Fibroblast of lung (primary cell): ENCODE measurements at places on chromosomes 5 and 9.

GRCh38 chr9:37978983-37979382 is 75.1 kb upstream of the SLC25A51 start:
- DNase-seq = no peak

DNA sequence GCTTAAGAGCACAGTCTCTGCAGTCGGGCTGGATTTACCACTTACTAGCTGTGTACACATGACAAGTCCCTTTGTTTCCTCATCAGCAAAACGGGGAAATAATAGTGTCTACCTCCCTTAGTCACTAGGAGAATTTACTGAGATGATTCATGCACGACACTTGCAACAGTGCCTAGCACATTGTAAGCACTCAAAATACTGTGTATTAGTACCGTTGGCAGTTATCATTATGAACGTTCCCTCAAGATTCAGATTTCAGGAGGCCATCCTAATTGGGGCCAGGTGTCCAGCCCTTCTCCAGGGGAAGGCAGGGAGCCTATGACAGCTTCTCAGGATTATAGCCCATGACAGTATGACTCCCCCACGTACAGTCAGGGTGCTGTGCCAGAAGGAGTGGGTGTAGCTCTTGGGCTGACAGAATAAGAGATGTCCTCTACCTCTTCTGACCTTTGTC is 164.3 kb downstream of the DOCK2 start:
- peak; percentile 80 for DNase-seq

GRCh38 chr5:39998518-39998917 is 573.7 kb upstream of the DAB2 start:
- DNase-seq = no peak

GRCh38 chr9:88224938-88225337 is 86.7 kb upstream of the SPATA31C2 start:
- no peak for DNase-seq

DNA sequence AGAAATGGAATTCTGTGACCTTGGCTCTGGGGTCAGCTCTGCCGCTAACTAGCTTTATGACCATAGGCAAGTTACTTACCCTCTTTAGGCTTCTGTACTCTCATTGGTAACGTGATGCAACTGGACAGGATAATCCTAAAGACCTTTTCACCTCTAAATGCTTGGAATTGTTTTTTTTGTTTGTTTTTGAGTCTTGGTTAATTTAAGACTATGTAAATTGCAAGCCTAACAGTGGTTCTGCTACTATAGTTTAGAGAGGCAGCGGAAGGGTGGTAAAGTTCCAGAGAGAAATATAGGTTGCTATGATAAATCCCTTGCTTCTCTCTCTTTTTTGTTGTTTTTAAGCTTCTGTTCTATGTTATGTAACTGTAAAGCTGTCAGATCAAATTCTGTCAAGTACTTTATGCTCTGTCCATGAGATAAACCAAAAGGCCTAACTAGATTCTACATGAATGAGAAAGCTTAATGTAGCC is 17.6 kb downstream of the FAM169A start:
- no peak for DNase-seq

DNA sequence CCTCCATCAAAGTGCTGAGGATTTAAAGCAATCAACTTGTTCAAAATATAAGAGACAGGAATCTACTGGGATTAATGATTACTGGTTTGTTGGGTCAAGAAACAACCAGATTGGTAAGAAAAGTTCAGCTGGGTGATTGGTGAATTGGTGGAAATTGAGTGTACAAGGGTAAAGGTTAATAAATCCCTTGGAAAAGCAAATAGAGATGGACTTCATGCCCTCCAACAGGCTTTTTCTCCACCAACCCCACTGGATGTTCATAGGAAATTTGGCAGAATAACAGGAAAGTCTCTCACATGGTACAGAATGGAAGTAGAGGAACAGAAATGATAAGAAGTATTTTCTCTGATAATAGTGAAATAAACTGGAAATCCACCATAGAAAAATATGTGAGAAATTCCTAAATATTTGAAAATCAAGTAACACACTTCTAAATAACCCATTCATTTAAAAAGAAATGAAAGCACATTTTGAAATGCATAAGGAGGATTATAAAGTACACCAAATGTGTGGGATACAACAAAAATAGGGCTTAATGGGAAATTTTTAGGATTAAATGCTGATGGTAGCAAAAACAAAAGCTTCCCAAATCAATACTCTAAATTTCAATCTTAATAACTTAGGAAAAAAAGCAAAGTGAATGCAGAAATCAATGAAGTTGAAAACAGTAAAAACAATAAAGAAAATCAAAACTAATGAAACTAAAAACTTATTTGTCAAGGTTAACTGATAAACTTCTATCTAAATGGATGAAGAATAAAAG is 426.2 kb downstream of the HTR1A start:
- DNase-seq = no peak

GRCh38 chr9:74576176-74576575 is 79.0 kb downstream of the RORB start:
- no peak for DNase-seq
